ENCODE measurements at places on chromosomes 5 and 9. TPM values are rescaled to one million over a fixed set of nuclear protein-coding genes. Genes with fewer than 3 reads are reported as not detected.

- H3K27ac ChIP-seq = no peak overlapping the region
- no peaks in the 10 kb centered on the region for H3K4me1 ChIP-seq
- no peaks in the 10 kb centered on the region for H3K36me3 ChIP-seq
Measured at GRCh38 chr5:96245140-96246091, 187.6 kb downstream of the PCSK1 start.

DNA sequence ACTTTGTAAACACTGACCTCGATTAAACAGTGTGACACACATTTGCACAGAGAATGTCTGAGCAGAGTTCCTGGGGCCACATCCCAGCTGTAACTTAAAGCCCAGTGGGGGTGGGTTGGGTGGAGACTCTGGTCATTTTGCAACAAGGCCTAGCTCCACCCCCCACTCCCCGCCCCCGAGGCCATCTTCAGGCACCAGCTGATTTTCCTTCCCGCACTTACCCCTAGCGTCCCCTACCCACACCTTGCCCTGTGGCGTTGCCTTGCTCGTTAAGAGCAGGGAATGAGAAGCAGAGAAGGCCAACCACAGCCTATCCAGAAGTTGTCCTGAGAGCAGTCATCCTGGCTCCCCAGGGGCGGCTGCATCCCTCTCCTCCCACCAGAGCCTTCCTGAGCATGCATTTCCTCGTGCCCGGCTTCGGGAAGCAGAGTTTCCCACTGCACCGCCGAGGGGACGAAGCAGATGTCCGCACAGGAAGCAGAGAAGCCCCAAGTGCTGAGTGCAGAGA lies 101.7 kb upstream of the SARDH start:
- H3K36me3 ChIP-seq = no peaks in the 10 kb centered on the region
- DNase-seq = no peak
- no peak overlapping the region for H3K27ac ChIP-seq
- H3K4me1 ChIP-seq = no peaks in the 10 kb centered on the region

- H3K27me3 ChIP-seq = no peaks in the 10 kb centered on the region
- H3K4me3 ChIP-seq = no peak overlapping the region
- H3K36me3 ChIP-seq = no peaks in the 10 kb centered on the region
- no peak for DNase-seq
Measured at GRCh38 chr5:144002876-144003275, 167.6 kb downstream of the YIPF5 start.

DNA sequence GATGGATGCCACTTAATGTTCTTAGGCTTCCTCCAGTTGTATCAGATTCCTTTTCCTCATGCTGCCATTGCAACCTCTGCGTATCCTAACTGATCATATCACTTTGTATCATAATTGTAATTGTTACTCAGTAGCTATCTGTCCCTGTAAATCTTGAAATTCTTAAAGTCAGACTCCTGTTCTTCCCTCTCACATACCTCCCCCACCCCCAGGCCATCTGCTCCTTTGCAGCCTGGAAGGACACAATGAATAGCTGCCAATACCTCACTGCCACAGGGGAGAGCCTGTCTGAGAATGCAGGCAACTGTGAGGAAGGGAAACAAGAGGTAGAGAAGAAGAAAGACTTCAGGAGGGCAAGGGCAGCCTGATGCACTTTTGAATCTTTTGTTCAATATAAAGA lies 228.5 kb downstream of the ENC1 start:
- no peak overlapping the region for H3K27ac ChIP-seq
- H3K4me1 ChIP-seq = no peaks in the 10 kb centered on the region
- H3K36me3 ChIP-seq = no peaks in the 10 kb centered on the region
- DNase-seq = no peak
- no peaks in the 10 kb centered on the region for H3K27me3 ChIP-seq
- H3K4me3 ChIP-seq = no peak overlapping the region

DNA sequence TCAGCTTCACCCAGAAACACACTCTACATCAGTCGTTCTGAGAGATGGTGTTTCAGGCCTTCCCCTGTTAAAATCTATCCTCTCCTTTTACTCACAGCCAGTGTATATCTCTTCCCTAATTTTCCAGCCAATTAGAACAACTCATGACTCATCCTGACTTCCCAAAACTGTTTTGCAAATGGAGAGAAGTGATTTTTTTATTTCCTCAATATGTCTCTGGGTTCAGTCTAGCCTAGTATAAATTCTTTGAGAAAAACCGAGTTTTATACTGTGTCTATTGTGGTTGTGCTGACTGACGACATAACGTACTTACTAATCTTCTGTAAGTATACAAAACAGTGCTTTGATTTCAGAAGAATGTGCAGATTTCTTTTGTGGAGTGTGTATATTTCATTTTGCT lies 28.4 kb upstream of the CAST start:
- H3K27ac ChIP-seq = no peak overlapping the region
- H3K27me3 ChIP-seq = no peaks in the 10 kb centered on the region
- H3K4me1 ChIP-seq = no peaks in the 10 kb centered on the region
- no peak overlapping the region for H3K4me3 ChIP-seq
- no peaks in the 10 kb centered on the region for H3K36me3 ChIP-seq

DNA sequence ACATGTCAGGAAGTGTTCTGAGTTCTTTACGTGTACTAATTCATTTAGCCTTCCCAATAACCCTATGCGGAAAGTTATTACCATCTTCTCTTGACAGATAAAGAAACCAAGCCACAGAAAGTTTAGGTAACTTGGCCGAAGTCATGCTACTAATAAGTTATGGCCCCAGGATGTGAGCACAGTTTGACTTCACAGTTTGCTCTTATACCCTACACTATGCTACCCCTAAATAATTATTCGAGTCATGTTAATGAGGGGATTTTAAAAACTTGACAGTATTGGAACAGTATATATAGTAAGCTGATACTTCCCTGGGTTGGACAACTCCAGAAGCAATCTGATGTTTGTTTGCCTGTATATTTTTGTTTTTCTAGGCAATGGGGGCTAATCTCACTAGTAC lies 29.4 kb upstream of the PDCD1LG2 start:
- H3K27me3 ChIP-seq = no peaks in the 10 kb centered on the region
- H3K36me3 ChIP-seq = no peaks in the 10 kb centered on the region
- no peak for DNase-seq
- no peaks in the 10 kb centered on the region for H3K4me1 ChIP-seq

Gene PNPLA7
- total RNA-seq = 2.4 TPM

Gene CAMK2A
- not detected for total RNA-seq

Data from CD8-positive, alpha-beta memory T cell (primary cell).